ENCODE measurements at places on chromosomes 2 and 18. TPM values are rescaled to one million over a fixed set of nuclear protein-coding genes. Genes with fewer than 3 reads are reported as not detected.

DNA sequence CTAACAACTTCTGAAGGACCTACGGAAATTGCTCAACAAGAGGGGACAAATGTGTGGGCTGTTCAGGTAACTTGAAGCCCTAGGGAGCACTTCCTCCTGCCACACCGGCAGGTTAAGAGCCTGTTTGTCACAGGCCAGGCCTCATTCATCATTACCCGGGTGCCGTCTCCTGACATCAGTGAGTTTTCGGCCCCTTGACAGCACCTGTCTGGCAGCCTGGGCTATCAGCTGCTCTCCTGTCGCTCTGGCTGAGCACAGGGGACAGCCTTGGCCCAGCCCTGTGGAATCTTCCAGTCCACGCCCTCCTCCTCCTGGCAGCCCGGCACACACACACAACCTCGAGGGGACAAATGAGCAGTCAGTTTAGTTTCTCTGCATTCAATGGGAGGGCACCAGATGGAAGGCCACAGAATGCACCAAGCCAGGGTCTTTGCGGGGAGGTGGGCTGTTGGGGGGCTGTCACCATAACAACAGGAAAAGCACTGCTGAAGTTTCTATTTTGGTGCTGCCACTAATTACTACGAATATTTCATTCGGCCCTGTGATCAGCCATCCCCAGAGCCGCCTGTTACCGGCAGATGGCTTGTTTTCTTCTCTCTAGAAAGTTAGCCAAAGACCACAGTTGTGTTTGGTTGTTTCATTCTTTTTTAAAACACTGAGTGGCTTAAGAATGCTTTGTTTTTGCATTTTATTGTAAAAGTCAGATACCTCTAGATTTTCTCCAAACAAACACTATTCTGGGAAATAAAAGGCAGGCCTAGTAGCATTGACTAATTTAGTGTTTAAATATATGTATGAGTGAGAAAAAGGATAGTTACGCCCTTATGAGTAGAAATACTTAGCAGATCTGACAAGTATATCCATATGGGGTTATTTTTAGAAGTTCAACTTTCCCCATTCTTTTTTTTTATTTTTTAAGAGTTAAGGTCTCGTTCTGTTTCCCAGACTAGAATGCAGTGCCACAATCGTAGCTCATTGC lies 189.9 kb upstream of the NDUFV2 start:
- DNase-seq = peak; percentile 98

GRCh38 chr2:214507032-214507431 lies 96.2 kb downstream of the VWC2L start:
- DNase-seq = no peak

GRCh38 chr2:96669539-96670215 lies 27.1 kb downstream of the FER1L5 start:
- no peak for DNase-seq

- DNase-seq = no peak
These were observed 116.6 kb downstream of the MTX2 start for GRCh38 chr2:176385838-176386237.

DNA sequence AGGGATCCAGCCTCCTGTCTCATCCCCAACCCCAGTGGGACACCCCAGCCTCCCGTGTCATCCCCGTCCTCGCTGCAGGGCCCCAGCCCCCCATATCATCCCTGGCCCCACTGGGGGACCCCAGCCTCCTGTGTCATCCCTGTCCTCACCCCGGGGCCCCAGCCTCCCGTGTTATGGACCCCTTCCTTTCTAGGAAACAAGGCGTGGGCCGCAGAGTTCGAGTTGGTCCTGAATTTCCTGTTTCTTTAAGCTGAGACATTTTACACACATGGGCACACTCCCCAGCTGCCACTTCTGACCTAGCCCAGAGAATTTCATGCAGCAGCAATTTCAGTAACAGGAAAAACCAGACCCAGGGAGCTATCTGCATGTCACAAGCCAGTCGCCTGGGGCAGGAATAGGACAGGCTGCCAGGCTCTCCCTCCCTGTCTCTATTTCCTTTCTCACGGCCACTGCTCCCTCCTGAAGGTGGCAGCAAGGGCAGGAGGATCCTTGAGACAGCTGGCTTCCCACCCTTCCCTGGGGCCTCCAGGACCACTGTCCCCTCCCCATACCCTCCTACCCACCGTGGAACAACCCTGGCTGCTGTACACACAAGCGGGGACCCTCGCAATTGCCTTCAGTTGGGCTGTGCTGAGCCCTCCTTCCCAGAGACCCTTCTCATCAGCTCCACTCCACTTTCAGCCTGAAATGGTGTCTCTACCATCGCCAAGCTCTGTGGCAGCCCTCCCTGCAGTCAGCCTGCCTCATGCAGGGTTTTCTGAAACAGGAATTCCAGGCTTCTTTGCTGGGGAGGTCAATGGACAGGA lies 141.9 kb upstream of the ID2 start:
- DNase-seq = no peak

GRCh38 chr2:212863185-212863588 lies 288.2 kb downstream of the IKZF2 start:
- peak; percentile 84 for DNase-seq

GRCh38 chr2:336360-336759 lies 48.5 kb upstream of the ALKAL2 start:
- no peak for DNase-seq

DNA sequence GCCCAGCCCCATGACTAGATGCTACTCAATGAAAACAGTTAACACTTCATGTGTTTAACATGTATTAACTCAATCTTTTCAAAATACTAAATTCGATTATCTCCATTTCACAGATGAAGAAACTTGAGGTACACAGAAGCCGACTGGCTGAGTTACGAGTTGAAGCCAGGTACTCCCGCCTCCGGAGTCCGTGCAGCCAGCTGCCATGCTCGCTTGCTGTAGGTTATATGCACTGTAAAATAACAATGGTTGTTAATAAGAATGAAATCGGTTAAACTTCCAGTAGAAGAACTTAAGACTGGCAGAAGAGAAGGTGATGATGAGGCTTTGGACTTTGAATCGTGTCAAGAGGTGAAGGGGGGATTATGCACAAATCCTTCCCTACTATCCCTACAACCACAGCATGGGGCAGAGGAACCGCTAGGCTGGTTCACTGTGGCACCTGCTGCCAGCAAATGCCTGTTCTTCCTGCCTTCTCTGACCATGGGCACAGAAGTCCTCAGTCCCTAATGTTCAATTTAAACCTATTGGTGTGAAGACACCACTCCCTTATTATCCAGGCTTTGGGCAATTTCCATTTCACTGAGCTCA lies 25.4 kb downstream of the COX7A2L start:
- DNase-seq = no peak

ANKRD30B gene
- not detected for total RNA-seq

- no peak for DNase-seq
These were observed 246.1 kb upstream of the TNP1 start for GRCh38 chr2:217105733-217106649.

GRCh38 chr2:46275995-46276394 lies 21.2 kb upstream of the EPAS1 start:
- no peak for DNase-seq

- DNase-seq = peak; percentile 14
These were observed 726.0 kb upstream of the RAB6C start for GRCh38 chr2:129253461-129253812.

DNA sequence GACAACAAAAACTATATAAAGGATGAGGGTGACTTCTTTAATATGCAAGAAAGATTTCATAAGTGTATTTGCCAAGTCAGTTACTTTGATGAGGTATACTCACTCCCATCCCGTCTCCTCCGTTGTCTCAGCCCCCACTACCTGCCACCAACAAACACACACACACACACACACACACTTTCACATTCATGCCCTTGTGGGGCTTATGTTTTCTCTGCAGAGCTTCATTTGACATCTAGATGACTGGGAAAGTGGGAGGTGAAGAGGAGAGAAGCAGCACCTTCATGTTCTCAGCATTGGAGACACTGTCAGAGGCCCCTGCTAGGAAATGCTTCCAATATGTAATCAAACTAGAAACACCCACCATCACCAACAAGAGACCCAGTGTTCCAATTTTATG lies 22.5 kb upstream of the TXNDC2 start:
- no peak for DNase-seq

- DNase-seq = no peak
These were observed 681.2 kb downstream of the EPHA4 start for GRCh38 chr2:220890931-220891330.

DNA sequence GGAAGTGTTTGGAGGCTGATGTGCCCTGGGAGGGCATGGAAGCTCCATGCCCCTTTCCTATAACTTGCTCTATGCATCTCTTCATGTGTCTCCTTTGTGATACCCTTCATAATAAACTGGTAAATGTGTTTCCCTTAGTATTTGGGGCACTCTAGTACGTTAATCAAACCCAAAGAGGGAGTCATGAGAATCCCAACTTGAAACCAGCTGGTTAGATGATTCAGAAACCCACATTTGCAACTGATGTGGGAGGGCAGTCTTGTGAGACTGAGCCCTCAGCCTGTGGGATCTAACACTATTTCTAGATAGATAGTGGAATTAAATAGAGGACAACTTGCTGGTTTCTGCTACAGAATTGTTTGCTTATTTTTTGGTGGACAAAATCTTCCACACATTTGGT lies 20.3 kb downstream of the ANKRD30B start:
- no peak for DNase-seq
